SK-N-DZ (cell line): ENCODE measurements at places on chromosomes 3 and 15.

GRCh38 chr15:96002890-96003859, 327.3 kb upstream of the NR2F2 start:
- DNase-seq, result no peak

DNA sequence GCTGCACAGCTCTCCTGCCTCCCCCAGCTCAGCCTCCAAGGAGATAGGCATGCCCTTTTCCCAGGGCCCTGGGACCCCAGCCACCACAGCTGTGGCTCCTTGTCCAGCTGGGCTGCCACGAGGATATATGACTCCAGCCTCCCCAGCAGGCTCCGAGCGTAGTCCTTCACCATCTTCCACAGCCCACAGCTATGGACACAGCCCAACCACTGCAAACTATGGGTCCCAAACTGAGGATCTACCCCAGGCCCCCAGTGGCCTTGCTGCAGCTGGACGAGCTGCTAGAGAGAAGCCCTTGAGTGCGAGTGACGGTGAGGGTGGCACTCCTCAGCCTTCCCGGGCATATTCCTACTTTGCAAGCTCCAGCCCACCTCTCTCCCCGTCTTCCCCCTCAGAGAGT, 20.5 kb upstream of the APEH start:
- no peak for DNase-seq

DNA sequence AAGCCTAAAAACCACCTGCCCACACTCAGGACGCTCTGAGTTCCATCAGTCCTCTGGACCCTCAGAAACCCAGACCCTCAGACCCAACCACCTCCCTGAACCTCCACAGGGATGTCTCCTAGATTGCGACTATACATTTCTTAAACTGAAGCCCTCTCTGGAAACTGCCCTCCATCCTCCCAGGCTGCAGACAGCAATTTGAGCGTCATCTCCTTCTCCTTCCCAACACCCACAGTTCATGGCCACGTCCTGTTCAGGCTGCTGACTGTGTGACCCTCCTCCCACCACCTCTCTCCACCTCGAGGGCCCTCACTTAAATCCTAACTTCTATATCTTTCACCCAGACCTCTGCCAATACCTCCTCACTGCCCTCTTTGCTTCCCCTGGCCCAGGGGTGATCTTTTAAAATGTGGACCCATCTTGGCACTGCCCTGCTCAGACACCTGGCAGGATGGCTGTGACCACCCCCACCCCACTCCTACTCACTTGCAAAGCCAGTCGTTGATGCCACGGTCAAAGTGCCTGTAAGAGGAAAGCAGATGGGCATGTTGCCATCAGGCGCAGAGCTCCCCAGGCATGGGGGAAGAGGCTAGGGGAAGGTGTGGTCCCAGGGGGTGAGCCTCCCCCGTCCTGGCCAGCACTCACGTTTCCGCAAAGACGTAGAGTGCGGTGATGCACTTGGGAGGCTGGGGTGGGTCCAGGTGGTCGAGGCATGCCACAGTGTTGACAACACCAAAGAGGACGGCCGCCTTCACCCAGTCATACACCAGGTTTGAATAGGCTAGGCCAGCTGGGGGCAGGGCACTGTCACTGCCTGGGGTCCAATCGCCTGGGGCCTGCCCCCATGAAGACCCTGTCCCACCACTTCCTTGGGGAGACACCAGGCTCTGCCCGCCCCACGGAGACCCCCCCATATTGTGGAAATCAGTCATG, 6.0 kb downstream of the HHATL start:
- DNase-seq, result no peak

DNA sequence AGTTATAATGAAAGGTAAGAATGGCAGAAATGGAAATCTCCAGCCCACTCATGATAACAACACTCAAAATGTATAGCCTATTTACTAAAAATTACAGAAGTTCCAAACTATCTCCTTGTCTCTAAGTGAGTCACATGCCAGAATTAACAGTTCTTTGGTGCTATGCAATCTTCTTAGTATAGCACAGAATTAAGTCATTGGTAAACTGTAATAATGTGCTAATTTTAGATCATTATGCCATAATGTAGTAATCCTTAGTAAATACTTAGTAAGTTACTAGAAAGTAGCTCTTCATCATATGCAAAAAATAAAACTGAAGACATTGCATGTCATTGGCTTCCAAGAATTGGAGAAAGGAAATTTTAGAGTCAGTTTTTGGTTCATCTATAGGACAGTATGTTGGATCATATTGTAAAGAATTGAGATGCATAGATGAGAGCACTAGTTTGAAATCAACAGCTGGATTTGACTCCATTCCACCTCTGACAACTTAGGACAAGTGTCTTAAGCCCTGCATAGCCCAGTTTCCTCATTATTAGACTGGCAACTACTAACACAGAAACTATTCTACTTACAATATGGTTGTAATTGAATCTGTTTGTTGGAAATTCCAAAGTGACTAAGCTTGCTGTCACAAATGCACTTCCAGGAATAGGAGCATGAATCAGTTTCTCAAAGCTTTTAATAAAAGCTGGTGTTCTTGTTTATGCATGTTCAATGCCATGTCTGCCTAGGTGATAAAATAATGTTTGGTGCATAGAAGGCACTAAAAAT, 40.1 kb upstream of the CD47 start:
- DNase-seq, result no peak

GRCh38 chr15:73249499-73249898, 119.3 kb downstream of the HCN4 start:
- DNase-seq, result no peak

DNA sequence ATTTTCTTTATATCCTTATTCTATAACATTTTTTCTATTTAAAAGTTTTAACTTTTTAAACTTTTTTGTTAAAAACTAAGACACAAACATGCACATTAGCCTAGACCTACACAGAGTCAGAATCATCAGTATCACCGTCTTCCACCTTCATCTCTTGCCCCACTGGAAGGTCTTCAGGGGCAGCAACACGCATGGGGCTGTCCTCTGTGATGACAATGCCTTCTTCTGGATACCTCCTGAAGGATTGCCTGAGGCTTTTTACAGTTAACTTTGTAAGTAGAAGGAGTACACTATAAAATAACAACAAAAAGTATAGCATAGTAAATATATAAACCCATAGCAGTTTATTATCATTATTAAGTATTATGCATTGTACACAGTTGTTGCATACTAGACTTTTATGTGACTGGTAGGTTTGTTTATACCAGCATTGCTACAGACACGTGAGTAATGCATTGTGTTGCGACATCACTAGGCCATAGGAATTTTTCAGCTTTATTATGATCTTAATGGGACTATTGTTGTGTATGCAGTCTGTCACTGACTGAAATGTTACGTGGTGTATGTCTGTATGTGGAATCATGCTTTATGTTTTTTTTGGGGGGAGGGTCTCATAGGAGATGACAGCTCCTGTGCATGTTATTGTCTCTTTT, 18.2 kb downstream of the ATP1B3 start:
- no peak for DNase-seq

GRCh38 chr3:110243081-110243480, 828.5 kb upstream of the NECTIN3 start:
- no peak for DNase-seq

DNA sequence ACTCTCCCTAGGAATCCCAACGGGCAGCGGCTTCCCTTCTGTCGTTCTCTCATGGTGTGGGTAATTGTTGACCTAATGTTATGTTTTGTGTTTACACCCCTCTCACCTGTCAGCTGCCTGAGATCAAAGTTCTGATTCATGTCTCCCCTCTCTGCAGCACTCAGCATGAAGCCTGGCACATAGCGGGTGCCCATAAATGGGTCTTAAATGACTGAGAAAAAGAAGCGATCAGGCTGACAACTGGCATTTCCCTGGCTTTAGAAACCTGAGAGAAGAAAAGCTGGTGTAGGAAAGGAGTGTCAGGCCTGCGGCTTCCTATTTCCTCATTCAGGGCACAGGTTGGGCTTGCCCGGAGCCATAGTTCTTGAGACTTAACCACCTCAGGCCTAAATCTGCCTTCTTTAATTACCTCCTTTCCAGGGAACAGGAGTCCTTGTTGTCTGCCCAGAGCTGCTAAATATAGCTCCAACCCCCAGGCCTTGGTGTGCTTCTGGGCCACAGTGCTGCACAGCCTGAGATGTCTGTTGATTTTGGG, 31.8 kb downstream of the LPP start:
- no peak for DNase-seq

- no peak for DNase-seq
Measured at GRCh38 chr3:171390051-171390941, 69.9 kb downstream of the TNIK start.

DNA sequence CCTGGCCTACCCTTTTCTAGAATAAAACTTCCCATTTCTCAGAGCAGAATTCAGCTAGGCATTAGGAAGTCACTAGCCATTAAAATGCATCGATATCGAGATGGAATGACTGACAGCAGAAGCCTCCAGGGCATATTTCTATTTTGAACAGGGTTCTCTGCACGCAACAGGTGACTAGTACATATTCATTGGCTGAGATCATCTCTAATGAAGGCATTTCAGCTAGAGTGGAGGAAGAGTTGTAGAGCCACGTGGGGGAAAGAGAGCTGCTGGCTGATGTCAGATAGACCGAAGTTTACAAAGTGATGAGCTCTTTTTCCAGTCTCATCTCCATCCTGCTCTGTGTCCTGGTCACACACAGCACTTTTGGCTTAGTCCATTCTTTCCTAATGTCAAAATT, 7.5 kb downstream of the TMEM40 start:
- DNase-seq, result no peak

GRCh38 chr3:95670765-95671164, 1143.6 kb upstream of the EPHA6 start:
- DNase-seq, result no peak

DNA sequence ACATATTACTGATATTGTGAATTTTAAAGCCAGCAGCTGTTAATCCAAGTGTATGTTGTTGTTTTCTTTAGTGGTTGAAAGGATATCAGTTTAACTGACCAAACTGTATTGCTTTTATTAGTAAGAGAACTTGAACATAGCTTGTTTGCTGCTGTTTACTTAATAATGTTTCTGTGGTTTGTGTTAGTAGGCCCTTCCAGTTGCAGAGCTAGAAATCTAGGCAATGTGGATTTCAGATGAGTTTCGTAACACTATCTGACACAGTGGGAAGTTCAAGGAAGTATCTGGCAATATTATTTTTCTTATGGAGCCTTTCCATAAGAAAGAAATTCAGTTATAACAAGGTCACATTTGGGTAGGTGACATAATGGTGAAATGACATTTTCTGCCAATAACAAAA, 18.5 kb downstream of the ZNF609 start:
- no peak for DNase-seq

DNA sequence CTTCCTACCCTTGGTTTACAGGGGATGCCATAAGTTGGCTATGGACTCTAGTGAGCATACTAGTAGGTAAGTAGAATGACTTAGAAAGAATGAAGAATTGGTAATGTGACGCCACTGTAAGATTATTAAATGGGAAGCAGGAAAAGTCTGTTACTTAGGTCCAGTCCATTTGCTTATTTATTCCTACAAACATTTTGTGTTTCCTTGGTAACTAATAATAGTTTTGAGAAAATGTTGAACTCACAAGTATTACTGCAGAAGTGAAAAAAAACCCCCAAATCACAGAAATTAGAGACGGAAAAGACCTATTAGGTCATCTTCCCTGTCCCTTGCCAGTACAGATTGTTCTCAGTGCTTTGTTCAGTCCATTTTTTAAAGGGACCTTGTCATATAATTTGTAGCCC, 63.5 kb downstream of the CMSS1 start:
- DNase-seq, result no peak

DNA sequence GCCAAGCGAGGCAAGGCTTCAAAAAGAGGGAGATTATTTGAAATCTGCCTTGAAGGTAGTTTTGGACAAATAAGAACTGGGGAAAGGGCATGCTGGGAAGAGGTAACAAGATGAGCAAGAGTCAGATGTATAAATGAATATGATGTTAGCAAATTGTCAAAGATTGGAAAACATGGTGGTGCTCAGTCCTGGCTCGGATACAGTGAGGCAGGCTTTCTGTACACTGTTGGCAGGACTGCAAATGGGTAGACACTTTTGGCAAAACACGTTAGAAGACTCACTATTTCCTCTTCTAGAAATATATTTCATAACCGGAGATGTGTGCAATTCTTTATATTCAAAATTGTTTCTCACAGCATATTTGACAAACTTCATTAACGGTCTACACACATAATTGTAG, 429.9 kb downstream of the IL5RA start:
- no peak for DNase-seq

DNA sequence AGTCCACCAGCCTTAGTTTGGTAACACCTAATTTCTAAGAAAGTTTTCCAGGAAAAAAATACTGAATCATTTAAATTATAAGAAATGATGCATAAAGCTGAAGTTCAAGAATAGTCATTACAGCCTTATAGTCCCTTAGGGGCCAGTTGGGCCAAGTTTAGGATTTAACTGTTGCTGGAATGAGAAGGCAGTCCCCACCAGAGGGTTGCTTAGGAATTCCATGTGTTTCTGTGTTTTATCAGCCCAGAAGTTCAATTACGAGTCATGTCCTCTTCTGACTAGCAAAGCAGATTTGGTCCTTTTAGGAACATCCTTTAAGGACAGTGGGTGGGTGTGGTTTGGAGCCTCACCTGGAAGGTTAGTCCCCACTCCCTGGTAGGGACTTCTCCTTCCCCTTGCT, 57.0 kb upstream of the NR2E3 start:
- DNase-seq, result no peak

DNA sequence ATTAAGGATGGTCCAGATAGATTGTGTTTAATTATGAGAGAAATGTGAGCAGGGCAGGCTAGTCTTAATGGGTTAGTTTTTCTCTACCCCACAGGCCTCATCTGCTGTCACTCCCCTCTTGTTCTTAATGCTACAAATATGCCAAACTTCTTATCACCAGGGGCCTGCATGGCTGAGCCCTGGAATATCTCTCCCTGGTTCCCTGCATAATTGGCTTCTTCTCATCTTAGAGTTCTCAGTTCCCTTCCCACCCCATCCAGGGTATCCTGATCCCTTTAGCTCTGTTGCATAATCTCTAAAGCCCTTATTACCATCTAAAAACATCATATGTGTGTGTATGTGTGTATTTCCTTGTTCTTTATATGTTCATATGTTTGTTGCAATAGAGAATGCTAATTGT, 279.6 kb downstream of the LSAMP start:
- no peak for DNase-seq

DNA sequence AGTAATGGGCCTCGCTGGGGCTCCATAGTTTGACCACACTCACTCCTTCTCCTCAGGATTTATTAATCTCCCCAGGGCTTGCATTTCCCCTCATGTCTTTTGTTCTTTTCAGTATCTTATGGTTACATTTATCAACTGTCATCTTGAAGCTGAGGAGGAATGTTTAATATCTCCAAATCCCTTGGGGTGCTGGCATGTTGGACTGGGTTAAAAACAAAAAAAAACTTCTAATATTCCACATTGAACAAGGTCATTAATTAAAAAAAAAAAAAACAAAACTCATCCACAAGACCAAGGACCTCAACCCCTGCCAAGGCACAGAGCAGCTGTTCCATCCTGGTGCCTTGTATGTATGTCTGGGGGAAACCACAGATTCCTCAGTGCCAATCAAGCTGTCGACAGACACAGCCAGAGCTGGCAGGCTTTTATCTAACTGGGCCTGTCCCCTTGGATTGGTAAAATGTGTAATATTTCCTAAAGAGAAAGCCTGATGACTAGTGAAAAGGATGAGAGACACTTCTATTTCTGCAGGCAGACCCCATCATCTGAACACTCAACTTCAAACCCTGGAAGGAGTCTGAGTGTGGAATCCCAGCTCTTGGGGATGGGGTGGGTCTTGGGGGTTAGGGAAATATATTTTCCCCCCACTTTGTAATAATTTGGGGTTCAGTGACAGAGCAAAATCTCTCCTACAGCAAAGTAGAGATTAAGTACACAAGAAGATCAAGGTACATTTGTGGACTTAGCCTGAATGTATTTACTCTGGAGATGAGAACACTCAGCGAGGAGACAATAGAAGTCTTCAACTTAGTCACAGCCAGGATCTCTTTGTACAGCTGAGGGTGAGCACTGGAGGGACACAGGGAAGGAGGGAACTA, 69.1 kb downstream of the TTC23 start:
- DNase-seq, result no peak

GRCh38 chr3:42772670-42773408, at the start of gene CCDC13:
Gene CCDC13 (minus strand): TSS chr3:42773253. CDS start chr3:42758345, 14,908 bp downstream.
- DNase-seq, result peak; percentile 83
